ENCODE measurements at places on chromosomes 5 and 9.
A peak's percentile ranks its signal among the peaks of the same experiment; 100 is the strongest.

DNA sequence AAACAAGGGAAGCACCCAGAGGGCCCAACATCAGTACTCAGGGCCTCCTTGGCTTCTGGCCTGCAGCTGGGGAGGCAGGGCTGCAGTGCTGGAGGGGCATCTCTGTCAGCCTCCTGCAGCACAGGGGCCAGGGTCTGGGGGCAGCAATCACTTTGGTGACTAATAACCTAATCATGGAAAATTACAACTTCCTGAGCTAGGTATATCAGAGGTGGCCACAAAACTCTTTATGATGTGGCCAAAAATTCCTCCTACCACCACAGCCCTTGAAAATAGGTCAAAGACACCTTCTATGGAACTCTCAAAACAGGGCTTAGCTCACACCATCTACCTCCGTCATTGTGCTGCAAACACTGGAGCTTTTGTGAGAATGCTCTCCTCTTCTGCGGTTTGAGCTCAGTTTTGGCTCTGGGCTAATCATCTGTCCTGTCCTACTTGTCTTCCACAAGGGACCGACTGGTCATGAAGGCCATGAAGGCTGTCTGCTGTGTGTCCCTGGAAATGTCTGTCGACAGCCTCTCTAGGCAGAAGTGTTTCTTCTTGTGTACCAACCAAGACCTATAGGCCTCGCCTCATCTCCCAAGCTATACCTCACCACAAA, 28.6 kb downstream of the CSF2 start:
- no peak for DNase-seq

DNA sequence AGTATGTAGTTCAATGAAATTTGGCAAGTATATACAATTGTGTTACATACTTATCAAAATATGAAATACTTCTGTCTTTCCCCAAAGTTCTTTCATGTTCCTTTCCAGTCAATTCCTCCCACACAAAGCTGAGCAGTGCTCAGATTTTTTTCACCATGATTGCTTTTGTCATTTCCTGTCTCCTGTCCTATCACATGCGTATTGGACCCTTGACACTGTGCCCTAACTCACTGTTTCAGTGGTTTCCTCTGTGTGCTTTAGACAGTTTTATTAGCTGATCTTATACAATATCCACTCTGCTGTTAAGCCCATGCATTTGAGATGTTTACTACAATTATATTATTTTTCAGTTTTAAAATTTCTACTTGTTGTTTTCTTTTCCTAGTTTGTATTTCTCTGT, 463.6 kb upstream of the MEF2C start:
- DNase-seq = no peak

DNA sequence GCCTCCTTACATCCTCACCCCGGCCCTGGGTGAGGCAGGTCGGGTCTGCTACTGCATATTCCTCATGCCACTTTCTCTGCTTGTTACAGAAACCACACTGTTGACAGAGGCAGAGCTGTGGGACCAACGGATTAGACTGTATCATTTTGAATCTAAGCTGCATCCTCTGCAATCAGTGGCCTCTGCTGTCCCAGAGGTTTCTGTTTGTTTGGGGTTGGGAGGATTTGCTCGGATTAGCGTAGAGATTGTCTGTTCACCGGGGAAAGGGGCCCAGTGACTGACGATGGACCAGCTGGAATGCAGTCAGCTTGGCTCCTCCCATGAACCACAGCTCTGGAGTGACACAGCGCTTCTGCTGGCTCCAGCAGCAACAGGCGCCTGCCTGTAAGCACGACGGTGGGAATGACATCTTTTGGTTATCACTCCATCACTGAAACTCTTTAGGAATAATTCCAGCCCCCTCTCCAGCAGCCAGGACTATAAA, 37.3 kb upstream of the ADRA1B start:
- DNase-seq = peak; percentile 70

- DNase-seq = peak; percentile 45
Measured at GRCh38 chr5:38465702-38466423, 90.6 kb downstream of the LIFR start.

- DNase-seq = no peak
Measured at GRCh38 chr9:74771262-74771585, 116.5 kb downstream of the TRPM6 start.

- DNase-seq = no peak
Measured at GRCh38 chr9:111274737-111275136, 55.3 kb downstream of the OR2K2 start.

DNA sequence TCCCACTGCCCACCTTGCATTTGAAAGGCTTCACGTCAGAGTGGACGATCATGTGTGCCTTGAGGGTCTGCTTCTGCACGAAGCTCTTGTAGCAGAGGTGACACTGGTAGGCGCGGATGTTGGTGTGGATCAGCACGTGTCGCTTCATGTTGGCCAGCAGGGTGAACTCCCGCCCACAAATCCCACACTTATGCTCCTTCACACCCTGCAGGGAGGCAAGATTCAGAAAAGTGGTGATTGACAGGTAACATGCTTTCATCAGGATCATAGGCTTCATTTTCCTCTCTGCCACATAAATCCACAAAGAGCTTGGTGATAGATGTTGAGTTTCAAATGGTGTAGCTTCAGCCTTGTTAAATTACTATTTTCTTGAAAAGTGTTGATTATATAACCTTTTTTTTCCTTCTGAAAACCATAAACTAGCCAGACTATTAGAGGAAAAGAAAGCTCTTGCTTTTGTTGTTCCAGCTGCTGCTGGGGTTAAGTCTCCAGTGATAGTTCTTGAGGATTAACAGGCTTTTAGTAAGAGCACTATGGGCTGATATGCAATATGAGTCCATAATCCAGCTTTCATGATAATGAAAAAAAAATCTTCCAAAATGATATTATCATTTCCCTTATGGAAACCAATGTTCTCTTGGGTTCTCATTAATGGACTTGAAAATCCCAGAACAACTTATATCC, 50.7 kb downstream of the ZNF366 start:
- no peak for DNase-seq

GRCh38 chr9:18569941-18570630, 96.1 kb downstream of the ADAMTSL1 start:
- DNase-seq = no peak

- no peak for DNase-seq
Measured at GRCh38 chr5:155575861-155576260, 562.3 kb downstream of the KIF4B start.

GRCh38 chr5:156402387-156402921, 75.5 kb downstream of the SGCD start:
- DNase-seq = no peak

- peak; percentile 73 for DNase-seq
Measured at GRCh38 chr5:172958331-172959046, 735 bp upstream of the RPL26L1 start.

DNA sequence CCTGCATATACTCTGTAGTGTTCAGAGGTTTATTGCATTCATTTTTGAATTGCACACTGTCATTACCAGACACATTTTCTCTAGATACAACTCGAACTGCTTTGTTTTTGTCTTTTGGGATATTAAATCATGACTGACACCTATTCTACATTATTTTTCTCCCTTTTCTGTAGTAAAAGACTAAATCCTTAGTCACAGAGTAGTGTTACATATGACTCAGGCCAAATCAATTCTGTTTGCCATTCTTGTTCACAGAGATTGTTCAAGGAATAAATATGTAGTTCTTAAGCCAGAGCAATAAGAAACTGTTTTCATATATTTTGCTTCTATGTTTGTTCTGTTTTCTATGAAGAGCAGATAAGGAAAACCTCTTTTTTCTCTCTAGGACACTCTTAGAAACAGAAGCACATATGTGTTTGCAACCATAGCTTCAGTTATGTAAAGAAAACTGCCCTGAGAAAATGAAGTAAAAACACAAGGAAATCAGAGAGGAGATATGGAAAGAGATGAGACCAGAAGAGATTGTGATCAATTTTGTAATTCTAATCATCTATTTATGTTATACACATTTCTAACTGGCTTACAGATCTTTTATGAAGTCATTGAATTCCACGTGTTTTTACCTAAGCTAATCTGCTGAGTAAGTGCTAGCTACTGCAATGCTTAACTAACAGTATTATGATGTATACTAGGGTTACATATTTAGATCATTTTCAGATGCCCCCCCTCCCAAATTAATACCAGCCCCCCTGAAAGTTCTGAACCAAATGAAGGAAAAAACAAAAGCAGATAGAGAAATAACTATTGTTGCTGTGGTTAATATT, 1995.6 kb upstream of the CDH6 start:
- no peak for DNase-seq

DNA sequence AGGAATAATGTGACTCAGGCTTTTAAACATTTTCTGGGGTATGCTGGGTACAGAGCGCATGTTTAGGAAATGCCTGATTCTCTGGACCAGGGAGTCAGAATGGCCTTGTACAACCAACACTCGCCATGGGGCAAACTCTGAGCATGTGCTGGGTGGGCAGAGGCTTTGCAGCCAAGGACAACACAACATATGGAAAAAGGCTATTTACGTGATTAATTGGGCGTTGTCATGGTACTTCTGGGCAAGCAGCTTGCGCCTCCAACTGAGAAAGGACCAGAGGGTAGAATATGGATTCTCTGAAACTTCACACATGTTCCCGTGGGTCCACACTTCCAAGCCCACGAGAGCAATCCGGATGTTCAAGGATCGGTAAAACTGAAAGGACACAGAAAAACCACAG, 49.1 kb downstream of the NIPAL4 start:
- peak; percentile 31 for DNase-seq

DNA sequence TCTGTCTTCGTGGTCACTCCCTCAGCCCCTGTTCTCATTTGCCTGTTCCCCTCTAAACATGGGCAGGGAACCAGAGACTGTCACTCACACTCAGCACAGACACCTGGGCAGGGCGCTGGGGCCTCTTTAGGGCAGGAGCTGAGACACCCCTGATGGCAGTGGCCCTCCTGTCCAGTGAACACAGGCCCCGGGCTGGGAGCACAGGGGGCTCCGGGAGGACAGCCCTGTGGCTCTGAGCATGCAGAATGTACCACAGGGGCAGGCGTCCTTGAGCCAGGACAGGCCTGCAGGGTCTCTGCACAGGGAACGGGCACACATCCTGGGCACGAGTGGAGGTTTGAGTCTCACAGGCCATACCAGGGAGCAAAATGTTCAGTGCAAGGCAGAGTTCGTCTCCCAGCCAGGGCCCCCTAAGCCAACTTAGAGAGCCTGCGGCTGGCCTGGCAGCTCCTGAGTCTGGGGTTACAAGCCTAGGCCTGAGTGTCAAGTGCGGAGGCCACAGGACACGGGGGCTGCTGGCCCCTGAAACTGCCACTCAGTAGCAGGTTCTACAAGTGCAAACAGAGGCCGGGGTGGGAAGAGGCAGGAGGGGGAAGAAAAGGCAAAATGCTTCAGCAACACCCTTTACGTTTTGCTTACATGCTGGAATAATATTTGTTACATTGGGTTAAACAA, 55.9 kb upstream of the NKD2 start:
- DNase-seq = no peak

DNA sequence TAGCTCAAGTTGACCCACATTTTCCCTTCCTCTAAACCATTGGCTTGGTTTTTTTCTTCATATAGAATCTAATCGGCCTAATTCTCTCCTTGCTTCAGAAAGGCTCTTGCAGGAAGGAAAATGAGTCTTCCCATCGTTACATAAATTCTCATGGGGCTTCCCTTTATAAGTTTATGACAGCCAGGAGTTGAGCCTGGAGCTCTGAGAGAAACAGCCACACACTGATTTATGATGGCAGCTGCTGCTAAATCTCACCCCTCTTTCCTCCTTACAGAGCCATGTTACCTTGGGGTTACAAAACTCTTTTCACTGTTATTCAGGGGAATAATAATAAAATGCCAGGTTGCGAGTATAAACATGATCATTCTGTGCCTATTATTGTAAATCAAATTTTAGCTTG, 5.2 kb upstream of the RNF14 start:
- no peak for DNase-seq

DNA sequence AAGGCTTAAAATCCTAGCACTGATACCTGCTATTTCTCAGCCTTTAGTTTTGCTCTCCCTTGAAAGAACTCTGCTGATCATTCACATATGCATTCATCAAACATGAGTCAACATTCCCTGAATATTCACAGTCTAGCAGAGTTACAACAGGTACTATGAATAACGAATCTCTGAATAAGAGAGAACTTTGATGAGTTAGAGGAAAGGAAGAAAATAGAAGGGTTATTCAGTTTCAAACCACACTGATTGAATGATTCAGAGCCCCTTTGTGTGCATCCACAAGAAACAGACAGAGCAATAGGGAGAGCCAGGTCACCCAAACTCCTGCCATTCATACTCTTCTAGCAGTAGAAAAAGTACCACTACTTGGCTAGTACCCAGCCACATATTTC, 36.0 kb downstream of the FOXD1 start:
- no peak for DNase-seq

DNA sequence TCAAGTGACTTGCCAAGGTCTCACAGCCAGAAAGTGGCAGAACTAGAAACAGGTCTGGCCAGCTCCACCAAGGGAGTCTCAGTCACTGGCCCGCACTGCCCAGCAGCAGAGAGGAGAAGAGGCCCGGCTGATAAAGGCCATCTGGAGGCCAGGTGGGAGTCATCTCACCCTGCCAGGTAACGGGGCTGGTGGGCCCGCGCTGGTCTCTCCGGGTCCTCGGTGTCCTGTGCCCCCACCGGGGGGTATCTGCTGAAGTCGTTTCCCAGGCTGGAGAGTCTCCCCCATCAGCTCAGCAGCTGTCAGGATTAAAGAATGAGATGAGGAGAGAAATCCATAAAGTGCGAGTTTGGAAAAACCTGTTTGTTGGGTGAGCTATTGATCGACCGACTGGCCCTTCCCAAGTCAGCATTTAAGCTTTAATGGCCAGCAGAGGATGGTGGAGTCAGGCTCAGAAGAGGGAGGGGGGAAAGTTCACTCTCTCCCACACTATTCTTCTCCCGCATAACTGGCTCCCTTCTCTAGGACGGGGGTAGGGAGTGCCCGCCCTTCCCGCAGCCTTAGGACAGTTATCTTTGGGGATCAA, 30.3 kb downstream of the LMX1B start:
- no peak for DNase-seq

DNA sequence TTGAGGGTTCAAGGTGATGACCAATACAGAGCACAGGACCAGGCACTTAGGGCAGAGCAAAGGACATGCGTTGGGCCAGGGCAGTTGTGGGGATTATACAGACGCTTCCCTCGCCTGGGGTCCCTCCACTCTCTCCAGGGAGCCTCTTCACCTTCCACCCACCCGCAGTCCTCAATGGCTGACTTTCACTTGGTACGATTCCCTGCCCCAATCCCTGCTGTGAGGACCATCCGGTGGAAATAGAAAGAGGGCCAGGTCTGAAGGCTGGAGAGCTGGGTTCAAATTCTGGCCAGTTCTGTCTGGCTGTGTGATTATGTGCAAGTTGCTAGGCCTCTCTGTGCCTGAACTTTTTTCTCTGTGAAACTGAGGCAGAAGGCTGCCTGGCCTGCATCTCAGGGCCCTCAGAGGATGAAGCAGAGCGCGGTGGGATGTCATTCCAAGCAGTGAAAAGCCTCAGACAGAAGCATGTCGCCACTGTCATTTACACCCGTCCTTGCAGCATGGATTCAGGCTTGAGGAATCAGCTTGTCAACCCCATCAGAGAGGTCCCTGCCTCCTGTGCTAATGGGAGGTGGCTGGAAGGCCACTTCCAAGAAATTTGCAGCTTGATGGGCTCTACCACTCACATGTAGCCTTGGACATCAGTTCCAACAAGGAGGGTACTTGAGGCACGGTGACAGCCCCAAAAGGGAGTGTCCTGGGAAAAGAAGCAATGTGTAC, 206.6 kb upstream of the IER5L start:
- no peak for DNase-seq

GRCh38 chr5:167592114-167592513, 699.3 kb upstream of the WWC1 start:
- DNase-seq = no peak

- DNase-seq = peak; percentile 88
Measured at GRCh38 chr5:132410451-132411303, 41.2 kb downstream of the SLC22A5 start.

GRCh38 chr5:101278917-101279316, 375.8 kb upstream of the ST8SIA4 start:
- DNase-seq = no peak

- no peak for DNase-seq
Measured at GRCh38 chr9:134319306-134320125, 6.7 kb upstream of the RXRA start.
